ENCODE measurements at places on chromosomes 3 and 15.

- DNase-seq: no peak
Measured at GRCh38 chr3:16178628-16178988, 4.1 kb downstream of the GALNT15 start.

DNA sequence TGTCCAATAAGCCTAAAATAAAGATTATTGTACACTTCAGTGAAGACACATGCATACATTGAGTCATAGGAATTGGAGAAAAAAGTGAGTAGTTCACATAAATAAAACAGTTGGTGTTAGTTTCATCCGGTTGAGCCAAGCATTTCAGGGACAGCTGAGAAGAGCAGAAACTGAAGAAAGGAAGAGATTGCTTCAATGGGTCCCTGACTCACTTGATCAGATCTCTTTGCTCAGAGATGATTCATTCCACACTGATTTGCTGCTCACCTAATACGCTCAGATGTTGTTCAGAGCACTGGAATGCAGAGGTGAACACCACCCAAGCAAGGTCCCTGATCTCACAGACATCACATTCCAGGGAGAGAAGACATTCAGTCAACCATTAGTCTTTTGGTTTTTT, 93.7 kb downstream of the RAD18 start:
- no peak for DNase-seq

DNA sequence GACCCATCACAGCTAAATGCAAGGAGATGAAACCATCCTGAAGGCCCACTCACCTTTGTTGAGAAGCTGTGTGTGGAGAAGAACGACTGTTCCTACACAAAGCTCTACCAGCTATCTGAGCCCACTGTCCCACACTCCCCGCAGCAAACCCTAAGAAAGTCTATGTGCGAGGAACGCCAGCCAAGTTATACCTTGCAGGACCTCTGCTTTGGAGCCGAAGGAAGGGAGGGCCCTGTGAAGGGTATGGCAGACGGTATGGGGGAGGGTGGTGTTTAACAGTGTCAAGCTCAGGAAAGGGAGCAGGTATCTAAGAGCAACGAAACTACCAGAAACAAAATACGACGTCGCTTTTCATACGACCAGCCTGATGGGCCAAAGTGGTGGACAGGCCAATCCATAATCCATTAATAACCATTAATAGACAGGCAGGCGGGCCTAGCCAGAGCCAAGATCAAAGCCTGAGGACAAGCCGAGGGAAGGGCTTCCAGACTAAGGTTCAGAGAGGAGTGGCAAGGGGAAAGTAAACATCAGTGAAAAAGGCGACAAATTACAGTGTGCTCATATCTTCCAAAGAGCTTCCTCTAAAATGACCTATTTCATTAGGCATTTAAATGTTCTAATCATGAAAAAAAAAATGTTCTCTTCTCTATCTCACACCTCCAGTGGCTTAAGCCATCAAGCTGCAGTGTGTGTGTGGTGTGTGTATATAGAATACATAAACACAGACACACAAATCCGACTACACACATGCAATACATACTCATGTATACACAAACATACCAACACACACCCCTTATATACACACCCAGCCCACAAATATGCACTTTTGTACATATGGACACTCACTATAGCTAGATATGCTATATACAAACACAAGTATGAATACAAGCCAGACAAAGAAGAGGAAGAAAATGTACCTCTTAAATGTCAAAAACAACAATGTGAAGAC, 43.9 kb downstream of the PTPN23 start:
- peak; percentile 49 for DNase-seq

DNA sequence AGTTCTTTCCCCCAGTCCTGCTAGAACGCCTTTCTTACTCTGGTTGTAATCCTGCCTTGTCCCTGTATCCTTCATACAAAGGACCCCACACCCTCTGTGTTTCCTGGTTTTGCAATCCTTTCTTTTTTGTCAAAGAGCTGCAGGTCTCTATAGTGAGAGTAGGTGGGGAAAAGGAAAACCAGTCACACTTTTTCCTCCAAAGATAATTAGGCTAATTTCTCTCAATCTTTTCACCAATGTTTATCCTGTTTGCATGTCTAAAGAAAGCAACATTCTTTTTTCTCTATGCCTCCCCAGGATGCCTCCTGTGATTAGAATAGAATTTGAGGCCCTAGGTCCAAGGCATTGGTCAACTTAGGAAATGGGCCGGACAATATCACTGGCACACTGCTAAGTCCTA, 25.4 kb downstream of the SEMA6D start:
- DNase-seq: no peak
